ENCODE measurements at places on chromosomes 4 and X.

DNA sequence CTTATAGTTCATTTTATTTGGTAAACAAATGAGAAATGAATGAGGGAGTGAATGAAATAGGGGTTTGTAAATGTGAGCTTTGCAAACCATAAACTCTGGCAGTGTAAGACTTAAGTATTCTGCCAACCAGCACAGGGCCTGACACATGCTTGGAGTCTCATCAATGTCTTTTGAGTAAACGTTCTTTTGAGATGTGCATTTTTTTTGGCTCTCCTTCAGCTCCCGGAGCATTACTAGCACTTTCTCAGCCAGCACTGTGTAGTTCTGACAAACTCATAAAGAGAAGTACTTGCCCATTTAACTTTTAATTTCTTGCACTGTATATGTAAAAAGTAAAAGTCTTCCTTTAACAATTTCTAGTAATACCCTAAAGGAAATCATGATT lies 245.3 kb downstream of the HS3ST1 start:
- no peak for ATAC-seq

GRCh38 chr4:44760142-44760898 lies 34.0 kb upstream of the GNPDA2 start:
- peak; percentile 32 for ATAC-seq

DNA sequence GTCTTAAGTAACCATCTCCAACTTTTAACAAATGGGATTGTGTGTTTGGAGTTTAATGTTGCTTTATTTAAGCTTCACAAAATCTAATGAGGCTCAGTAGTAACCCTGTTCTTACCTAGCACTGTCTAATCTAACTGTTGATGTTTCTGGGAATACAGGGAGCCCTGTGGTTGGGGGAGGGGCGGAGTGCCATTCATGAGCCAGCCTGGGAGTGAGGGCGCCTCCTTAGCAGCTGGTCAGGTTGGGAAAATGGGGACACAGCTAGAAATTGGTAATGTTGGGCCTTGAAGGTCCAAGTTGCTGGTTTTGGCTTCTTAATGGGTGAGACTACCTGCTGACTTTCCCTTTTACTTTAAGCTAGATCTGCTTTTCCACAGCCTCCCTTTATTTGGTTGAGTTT lies 22.9 kb upstream of the TADA2B start:
- ATAC-seq, result no peak

DNA sequence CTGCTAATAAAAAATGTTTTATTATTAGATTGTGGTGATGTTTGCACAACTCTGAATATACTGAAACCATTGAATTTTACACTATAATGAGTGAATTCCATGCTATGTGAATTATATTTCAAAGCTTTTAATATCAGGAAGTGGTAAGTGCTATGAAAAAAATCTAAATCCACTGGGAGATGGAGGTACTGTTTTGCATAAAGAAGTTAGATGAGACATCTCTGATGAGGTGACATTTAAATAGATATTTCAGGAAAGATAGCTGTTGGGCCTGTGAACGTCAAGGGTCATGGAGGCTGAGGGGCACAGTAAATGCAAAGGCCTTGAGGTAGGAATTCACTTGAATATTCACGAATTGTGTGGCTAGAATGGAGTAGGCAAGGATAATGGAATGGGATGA lies 12.3 kb downstream of the DCUN1D4 start:
- ATAC-seq, result no peak

DNA sequence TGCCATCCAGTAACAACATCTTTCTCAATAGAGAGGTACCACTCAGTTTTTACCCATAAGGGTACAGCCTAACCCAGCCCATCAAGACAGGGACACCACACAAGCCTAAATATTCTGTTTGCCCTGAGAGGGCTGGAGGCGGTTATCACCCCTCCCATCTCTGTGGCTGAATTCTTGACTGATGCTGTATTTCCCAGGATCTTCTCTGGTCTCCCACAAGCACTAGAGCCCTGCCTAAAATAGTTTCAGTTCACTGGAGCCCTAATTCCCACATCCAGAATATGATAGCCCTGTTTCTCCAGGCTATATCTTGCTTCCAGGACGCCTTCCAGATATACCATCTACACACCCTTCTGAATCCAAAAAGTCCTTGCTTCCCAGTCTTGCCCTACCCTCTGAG lies 91.6 kb upstream of the NMU start:
- ATAC-seq, result no peak

DNA sequence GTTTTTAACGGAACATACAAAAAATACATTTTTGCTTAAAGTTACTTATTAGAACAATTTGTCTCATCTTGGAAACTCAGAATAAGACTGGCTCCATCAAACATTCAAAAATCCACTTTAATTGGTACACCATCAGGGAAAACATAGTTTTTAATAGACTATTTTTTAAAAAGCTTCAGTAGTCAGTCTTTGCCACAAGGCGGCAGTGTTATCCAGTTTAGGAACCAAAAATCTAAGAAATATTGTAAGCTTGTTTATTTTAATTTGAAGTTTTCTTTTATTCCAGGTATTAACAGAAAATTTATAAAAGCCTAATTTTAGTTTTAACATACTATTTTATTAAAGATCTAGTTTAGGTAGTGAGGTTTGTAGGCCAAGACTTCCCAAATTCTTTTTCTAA lies 107.7 kb downstream of the APOOL start:
- ATAC-seq, result no peak

DNA sequence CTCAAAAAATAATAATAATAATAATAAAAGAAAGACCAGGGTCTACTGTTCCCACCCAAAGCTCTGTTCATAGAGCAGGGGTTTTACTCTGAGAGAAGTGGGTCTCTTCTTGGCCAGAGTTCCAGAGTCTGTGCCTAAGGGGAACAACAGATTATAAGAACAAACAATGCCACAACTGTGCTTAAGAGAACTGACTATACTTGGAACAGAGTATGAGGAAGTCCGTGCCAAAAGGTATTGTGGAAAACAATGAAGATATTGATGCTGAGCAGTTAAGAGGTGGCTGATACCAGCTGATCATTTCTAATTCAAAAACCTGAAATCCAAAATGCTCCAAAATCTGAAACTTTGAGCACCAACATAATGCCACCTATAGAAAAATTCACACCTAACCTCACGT lies 229.6 kb downstream of the FBXO8 start:
- ATAC-seq, result no peak

- no peak for ATAC-seq
These were observed 142.7 kb upstream of the NLGN4X start for GRCh38 chrX:6371353-6371752.

GRCh38 chr4:185061610-185062009 lies 43.3 kb downstream of the HELT start:
- ATAC-seq, result no peak

DNA sequence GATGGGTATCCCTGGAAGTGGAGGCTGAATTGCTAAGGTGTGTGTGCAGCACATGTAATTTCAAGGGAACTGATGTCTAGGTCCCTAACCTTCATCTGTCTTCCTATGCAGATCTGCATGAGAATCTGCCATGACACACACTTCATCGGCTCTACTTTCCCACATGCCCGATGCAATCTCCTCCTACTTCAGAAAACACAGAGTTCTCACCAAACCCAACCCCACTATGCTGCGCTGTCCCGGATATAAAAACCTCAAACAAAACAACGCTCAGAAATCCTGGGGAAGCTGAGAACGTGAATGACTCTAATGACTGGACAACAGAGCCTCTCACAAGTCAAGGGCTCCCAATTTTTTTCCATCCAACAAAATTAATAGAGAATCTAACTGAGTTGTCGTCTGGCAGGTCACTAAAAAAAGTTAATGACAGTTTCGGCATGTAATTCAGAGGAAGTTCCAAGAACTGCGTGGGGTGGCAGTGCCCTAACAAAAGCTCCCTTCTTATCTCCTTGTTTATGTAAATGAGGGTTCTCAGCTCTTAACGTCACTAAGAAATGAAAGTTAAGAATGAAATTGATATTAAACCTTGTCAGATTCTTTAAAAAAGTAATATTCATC lies 39.0 kb downstream of the STX18 start:
- peak; percentile 68 for ATAC-seq

- ATAC-seq, result no peak
These were observed 18.3 kb downstream of the L1CAM start for GRCh38 chrX:153867671-153868070.

GRCh38 chr4:98929341-98930267 lies 671 bp upstream of the EIF4E start:
- ATAC-seq, result peak; percentile 68

DNA sequence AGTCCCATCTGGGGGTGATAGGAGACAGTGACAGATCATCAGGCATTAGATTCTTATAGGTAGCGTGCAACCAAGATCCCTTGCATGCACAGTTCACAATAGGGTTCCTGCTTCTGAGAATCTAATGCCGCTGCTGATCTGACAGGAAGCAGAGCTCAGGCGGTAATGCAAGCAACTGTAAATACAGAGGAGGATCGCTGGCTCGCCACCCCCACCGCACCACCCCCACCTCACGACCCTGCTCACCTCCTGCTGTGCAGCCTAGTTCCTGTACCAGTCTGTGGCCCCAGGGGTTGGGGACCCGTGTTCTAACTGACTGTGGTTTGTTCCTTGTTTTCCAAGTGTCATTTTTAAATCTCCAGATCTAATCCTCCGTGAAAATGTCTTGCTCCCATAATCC lies 89.0 kb upstream of the MAPK10 start:
- no peak for ATAC-seq

DNA sequence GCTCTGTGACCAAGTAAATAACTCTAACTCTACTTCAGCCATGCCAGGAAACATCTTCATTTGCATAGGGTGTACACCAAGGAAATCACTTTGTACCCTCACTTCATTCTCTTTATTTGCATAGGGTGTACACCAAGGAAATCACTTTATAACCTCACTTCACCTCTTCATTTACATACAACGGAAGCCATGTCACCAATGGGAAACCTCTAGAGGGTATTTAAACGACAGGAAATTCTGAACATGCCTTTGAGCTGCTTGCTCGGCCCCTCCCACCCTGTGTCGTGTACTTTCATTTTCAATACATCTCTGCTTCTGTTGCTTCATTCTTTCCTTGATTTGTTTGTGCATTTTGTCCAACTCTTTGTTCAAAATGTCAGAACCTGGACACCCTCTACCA lies 848.1 kb upstream of the FRG1 start:
- no peak for ATAC-seq

DNA sequence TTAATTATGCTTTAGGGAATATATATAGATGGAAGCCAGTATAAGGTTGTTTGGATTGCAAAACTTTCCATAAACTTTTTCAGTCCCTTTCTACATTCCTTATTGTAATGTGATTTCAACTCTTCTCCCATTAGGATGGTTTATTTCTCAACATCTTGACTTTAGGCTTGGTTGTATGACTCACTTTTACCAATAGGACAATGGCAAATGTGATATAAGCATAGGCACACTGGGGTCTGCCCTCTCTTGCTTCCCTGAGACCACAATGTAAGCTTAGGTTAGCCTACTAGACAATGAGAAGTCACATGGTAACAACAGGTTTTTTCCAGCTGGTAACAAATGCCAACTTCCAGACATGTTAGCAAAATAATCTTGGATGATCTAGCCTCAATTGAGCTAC lies 163.3 kb upstream of the RBPJ start:
- no peak for ATAC-seq

DNA sequence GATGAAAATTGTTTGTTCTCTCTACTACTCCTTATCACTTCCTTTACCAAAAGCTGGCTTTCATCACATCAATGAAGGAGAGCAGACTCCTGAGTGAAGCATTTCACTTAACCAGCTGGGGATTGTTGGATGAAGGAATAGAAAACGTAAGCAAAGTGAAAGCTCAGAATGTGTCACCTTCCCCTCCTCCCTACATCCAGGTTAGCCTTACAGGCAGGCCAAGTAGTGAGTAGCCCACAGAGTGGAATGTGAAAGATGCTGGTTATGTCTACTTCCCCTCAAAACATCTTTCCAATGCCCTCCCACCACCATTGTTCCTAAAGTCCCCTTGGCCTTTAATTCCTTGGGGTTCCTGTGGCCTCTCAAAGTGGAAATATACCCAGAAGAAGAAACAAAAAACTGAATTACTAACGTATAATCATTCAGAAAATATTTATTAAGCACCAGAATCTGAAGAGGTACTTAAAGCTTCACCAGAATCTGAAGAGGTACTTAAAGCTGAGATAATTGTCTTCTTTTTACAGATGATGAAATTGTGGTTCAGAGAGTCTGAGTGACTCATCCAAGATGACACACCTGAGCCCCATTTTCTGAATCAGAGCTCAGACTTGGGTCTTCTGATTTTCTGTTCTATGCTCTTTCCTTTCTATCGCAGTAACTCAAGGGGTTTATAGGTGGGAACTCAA lies 6.5 kb downstream of the P2RY4 start:
- peak; percentile 70 for ATAC-seq

- no peak for ATAC-seq
These were observed 12.0 kb upstream of the KLB start for GRCh38 chr4:39394706-39395105.

- ATAC-seq, result peak; percentile 62
These were observed 18.7 kb upstream of the ZNF157 start for GRCh38 chrX:47351706-47352105.

GRCh38 chr4:43882470-43882869 lies 566.1 kb downstream of the KCTD8 start:
- ATAC-seq, result no peak

DNA sequence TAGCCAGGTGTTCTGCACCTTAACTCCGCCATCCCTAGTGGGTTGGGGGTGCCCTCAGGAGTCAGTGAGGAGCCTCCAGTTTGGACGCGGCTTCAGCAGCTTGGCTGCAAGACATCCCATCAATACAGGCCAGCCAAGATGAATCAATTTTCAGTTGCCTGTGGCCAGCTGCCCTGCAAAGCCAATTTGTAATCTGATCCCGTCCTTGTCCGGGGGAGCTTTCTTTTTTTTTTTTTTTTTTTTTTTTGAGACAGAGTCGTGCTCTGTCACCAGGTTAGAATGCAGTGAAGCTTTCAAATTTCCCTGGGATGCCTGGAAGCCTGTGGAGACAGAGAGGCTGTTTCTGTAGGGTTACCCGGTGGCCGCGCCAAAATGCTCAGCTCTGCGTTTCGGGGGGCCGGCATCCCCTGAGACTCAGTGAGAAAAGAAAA lies 192.5 kb downstream of the ASMT start:
- ATAC-seq, result no peak

GRCh38 chrX:119502727-119503483 lies 34.7 kb downstream of the SLC25A5 start:
- no peak for ATAC-seq

DNA sequence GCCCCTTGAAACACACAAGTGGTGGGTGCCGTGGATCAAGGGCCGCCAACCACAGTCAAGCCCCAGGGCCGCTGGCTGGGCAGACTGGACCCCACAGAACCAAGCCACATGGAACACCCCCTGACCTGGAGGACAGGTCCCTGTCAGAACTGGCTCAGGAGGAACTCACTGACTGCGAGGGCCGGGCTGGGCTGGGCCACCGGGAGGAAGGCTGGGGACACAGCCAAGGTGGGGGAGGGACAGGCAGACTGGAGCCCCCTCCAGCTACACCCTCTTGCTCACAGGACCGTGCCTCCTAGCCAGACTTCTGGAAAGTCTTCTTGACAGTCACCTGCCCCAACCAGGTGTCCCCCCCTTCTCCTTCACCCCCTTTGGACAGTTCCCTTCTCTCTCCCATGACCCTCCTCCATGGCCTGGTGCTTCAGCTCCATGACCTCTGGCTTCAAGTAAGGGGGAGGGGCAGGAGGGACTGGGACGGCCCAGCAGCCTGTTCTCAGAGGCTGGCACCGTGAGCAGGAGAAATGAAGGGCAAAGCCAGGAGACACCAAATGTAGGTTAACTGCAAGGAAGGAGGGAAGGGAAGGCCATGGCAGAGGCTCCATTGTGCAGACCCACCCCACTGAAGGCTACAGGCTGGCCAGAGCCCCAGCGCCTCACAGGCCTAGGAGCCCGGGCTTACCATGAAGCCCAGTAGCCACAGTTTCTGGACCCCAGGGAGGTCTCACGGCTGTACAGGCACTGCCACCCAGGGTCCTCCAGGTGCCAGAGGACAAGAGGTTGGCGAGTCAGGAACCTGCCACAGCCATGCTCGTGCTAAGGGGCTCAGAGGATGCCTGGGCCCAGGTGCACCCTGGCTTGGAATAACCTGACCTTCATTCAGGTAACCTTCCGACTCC lies 22.6 kb upstream of the DUSP9 start:
- no peak for ATAC-seq

Data from activated CD4-positive, CD25-positive, alpha-beta regulatory T cell treated with anti-CD3 and anti-CD28 coated beads, Interleukin-2, amount 50 U/mL, for 24 hours (primary cell).